SW480 (cell line): ENCODE measurements at places on chromosomes 5 and 9.

DNA sequence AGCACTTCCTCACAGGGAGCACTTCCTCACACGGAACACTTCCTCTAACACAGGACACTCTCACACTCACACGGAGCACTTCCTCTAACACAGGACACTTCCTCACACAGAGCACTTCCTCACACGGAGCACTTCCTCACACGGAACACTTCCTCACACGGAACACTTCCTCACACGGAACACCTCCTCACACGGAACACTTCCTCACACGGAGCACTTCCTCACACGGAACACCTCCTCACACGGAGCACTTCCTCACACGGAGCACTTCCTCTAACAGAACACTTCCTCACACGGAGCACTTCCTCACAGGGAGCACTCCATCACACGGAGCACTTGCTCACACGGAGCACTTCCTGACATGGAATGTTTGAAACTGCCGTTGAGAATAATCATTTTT is 13.4 kb downstream of the POMT1 start:
- no peak for DNase-seq

- no peak for DNase-seq
Measured at GRCh38 chr5:168672888-168673287, 93.7 kb upstream of the PANK3 start.

DNA sequence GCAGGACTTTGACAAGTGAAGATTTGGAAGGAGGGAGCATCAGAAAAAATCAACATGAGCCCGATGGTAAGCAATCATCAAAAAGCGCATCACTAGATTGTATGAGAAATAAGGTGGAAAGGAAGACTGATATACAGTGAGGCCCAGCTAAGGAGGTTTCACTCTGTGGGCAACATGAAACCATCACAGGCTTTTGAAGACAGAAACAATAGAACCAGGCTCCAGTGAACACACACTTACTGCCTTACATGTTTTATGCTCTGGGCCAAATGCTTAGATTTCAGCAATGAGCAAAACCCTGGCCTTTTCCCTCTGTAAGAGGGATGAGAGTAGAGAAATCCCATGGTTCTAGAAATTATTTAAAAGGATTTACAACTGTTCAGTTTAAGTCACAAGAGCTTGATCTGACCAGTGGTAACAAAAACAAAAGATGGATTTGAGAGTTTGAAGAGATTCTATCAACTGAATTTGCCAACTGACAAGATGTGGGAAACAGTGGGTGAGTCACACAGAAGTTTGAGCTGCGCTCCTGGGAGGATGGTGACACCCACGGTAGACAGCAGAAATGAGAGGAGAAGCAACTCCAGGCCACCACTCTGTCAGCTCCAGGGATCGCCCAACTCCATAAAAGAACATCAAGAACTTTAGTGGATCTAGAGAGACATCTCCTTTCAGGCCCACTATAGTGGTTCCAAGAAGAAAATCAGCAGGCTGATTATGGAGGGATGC is 261.8 kb downstream of the MCTP1 start:
- DNase-seq = no peak

GRCh38 chr9:114467226-114467750 is 38.0 kb downstream of the WHRN start:
- DNase-seq = peak; percentile 18

DNA sequence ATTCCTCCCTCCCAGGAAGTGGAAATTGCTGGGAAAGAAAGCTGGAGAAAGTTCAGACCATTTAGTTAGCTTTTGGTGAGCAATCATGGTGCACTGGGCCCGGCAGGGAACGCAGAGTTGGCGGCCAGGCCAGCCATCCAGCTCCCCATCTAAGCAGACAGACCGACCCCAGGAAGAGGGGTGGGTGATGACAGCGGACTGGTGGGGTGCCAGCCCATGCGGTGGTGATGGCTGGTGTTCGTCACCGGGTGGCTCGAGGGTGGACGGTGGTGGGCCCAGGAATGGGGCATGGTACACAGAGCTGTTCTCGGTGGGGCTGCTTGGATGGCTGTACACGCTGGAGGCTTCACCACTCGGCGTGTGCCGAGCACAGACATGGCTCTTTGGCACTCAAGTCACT is 85.6 kb upstream of the ARAP3 start:
- DNase-seq = no peak

GRCh38 chr9:120643061-120643460 is 63.1 kb upstream of the CDK5RAP2 start:
- DNase-seq = no peak

GRCh38 chr5:8908055-8908683 is 637.7 kb downstream of the SEMA5A start:
- DNase-seq = peak; percentile 16

DNA sequence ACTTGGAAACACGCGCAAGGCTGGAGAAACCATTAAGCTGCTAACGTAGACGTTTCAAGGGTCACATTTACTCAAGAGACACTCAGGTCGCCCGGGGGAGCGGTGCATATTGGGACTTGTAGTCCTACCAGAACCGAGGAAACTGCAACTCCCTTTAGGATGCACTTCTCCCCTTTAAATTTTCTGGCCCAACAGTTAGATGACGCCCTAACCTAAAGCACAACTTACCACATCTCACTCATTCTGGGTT is 384 bp upstream of the DMXL1 start:
- DNase-seq = no peak

DNA sequence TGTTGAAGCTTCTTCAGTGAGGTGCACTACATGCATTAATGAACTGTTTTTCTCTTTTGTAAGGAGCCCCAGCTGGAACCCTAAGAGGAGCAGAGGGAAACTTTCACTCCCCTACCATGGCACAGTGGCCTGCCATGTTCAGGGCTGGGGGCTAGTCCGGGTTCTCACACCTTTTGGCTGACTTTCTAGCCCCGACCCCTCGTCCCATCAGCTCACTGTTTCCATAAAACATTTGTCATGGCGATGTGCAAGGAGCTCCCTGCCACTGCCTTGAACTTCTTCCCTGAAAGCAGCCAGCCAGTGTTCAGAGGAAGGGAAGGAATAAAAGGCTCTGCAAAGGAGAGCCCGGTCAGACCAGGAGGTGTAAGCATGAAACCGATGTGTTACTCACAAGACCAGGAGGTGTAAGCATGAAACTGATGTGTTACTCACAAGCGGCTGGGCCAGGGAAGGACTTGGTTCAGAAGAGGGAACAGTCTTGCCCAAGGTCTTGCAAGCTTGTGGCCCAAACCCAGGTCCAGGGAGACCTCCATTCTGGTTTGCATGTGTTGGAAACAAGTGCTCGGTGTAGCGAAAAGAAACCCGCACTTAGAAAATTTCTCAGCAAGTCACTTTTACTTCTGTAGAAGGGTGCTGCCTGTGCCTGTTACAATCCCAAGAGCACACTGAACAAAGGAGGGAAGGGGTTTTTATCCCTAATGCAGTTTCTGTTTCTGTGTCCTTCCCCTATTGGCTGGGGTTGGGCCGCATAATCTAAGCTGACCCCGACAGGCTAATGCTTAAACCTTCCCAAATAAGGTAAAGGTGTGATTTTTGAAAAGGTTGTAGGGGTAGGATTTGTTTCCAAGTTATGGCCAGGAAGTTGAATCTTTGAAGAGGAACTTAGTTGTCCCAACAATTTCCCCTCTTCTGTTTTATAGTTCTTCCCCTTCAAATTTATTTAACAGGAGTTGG is 3.4 kb upstream of the ABO start:
- no peak for DNase-seq

GRCh38 chr5:14729448-14730385 is 65.2 kb downstream of the OTULIN start:
- DNase-seq = no peak

DNA sequence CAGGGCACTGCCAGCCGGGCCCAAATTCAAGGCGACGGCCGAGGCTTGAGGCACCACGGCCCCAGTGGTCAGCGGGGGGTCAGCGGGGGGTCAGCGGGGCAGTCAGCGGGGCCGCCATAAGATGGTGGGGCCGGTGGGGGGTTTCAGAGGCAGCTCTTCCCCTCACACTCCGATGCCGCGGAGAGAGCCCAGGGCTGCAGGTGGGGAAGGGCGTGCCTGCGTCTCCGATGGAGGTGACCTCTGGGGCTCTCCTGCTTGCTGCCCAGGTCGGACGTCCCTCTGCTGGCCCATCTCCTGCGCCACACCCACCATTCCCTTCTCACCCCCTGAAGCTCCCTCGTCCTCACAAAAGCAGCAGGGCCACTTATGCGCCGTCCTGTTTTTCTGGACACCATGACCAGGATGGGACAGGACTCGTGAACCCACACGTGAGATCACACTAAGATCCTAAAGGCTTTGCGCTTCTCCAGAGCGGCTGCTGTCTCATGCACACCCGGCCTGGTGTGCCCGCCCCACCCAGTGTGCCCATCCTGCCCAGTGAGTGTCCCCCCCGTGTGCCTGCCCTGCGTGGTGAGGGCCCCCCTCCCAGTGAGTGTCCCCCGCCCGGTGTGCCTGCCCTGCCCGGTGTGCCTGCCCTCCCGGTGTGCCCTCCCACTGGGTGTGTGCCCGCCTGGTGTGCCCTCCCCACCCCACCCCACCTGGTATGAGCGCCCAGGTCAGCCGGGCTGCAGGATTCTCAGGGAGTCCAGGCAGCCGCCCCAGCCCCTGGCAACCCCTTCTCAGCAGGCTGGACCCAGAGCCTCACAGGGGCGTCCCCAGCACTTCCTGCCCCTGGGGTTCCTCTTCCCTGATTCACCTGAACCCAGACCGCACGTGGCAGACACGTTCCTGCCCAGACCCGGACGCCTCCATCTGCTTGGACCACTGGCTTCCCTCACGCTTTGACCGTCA is 48.7 kb upstream of the NKD2 start:
- peak; percentile 61 for DNase-seq

- no peak for DNase-seq
Measured at GRCh38 chr5:116176121-116176520, 91.3 kb downstream of the COMMD10 start.

DNA sequence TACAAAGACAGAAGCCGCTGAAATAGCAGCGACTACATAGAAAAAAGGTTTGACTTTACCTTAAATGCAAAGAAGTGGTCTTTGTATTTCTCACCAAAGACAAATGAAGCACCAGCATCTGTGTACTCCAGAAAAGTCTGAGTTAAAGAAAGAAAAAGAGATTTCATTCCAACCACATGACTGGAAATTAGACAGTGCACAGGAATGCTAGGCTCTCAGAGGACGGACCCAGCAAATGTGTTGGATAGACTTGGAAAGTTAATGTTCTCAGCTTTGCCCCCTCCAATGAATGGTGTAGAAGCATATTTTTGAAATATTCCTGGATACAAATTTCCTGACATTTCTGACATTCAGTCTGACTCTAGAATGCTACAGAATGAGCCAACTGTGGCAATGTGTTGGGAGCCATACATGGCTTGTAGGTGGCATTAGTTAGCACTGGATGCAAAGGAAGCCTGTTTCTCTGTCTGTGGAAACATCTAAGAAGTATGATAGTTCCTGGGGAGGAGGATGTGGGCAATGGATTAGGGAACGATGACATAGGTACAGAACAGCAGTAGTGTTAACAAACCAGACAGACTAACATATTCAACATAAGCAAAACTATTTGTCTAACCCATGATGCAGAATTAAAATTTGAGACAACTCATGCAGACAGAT is 43.3 kb downstream of the SLC28A3 start:
- no peak for DNase-seq

DNA sequence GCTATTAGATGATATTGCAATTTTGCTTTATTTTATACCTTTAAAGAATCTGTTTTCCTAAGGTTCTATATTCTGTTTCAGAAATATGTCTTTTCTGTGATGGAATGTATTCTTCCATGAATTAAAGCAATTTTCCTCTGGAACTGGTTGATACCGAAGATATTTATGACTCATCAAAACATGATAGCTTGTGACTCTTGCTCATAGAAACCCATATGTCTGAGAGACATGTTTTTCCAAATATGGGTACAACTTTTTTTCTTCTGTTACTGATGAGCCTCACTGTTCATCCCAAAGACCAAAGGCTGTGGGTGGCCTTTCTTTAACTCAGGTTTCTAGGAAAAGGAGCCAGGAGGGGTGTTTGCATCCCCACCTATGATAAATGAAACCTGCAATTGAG is 126.1 kb upstream of the PAPPA start:
- no peak for DNase-seq

DNA sequence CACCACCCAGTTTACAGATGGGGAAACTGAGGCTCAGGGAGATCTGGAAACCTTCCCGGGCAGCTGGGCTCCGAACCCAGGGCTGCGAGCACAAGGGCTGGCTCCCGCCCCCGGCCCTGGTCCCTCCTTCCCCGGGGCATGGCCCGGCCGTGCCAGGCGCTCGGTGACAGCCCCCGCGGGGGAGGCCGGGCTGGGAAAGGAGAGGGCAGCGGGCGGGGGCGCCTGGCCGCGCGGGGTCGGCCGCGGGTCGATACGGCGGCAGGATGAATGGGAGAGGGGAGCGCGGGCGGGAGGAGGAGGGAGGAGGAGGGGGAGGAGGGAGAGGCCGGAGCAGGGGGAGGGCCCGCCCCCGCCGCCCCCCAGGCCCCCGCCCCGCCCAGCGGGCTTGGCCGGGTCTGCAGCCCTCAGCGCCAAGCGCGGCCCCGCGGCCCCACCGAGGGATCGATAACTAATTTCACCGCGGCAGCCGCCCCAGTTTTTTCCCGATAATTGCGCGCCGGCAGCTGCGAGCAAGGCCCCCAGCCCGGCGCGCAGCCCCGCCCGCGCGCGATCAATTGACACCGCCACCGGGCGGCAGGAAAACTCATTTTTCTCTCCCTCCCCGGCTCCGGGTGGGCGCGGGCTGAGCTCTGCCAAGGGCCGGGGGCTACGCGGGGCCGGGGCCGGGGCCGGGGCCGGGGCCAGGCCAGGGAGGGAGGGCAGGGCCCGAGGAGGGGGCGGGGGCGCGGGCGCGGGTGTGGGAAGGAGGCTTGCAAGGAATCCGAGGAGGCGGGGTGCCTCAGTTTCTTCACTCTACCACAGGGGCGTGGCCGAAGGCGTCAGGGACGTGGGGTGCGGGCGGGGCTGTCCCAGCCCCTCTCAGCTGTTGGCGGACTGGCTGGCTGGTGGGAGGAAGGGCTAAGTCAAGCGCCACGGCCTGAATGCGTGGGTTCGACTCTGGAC is 52.1 kb downstream of the C9orf50 start:
- DNase-seq = peak; percentile 76

- no peak for DNase-seq
Measured at GRCh38 chr5:13249854-13250253, 694.6 kb downstream of the DNAH5 start.

- no peak for DNase-seq
Measured at GRCh38 chr5:153601377-153601776, 110.9 kb downstream of the GRIA1 start.

DNA sequence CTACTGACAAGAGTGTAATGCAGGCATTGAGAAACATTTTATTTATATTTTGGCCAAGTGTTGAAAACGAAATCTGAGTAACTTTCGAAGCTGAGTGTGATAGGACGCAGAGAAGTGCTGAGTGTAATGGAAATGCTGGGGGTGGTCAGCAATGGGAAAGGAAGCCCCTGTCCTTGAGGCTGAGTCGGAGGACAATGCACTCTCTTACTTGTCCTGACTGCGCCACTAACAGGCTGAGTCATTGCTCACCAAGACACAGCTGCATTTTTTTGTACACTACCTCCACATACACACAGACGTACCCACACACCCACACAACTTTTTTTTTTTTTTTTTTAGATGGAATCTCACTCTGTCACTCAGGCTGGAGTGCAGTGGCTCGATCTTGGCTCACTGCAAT is 637.7 kb downstream of the SLCO4C1 start:
- DNase-seq = no peak

GRCh38 chr5:23461576-23461975 is 45.8 kb upstream of the PRDM9 start:
- no peak for DNase-seq
